ENCODE measurements at places on chromosomes 13 and 19.

DNA sequence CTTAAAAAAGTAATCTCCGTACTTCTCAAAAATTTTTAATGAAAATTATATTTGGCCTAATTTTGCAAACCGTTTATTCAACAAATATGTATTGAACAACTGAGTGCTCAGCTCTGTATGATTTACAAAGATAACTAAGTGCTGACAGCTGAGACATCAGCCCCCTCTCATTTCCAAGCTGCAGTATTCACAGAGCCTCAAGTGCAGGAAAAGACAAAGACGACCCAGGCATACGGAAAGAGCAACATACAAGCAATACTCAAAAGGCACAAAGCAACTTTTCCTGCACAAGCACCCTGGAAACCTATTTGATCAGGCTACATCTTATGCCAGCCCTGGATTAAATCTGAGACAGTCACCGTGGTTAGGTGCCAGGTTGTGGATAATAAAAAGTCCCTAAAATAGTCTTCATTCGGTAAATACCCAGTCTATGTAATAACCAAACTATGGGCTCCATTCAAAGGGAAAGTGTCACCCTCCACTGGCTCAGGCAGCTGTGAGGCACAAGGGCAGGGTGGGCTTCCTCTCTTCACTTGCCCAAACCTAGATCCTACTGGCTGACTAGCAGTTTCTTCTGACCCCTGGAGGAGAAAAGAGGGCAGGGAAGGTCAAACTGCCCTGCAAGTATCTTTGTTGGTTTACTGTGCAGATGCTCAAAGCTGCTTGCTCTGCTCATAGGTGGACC lies 65.5 kb downstream of the TBC1D4 start:
- DNase-seq: no peak

GRCh38 chr19:1248786-1249297 lies 459 bp downstream of the MIDN start:
- no peak for DNase-seq

DNA sequence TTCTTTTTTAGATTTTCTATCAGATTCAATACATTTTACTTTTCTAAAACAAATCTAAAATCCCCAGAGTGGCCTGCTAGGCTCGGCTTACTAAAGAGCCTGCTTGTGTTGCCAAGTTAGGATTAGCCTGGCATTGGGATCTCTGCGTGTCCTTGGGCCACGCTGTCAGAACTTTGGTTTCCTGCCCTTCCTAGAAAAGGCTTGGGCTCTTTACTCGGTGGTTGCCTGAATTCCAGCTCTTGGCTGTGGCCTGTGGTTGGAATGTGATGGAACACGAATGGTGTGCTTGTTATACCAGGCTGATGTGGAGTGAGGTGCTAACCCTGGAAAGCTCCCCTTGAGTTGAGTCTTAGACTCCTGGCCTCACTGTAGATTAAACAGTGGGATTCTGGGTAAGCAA lies 8.5 kb downstream of the SPATA13 start:
- no peak for DNase-seq

GRCh38 chr13:94205896-94206295 lies 273.6 kb downstream of the DCT start:
- DNase-seq: no peak

- DNase-seq: no peak
Measured at GRCh38 chr19:5289060-5289990, 51.3 kb downstream of the PTPRS start.

DNA sequence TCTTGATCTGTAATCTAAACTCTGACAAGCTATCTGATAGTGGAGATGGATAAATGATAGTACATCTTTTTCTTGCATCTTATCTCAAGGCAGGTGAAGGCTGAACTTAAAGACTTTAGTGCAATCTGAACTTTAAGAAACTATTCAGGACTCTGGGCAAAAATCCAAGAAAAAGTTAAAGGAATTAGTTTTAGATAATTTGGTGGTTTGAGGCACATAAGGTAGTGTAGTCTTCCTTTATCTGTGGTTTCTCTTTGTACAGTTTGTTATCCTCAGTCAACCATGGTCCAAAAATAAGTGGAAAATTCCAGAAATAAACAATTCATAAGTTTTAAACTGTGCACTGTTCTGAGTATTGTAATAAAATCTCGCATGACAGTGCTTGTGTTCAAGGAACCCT lies 172.9 kb downstream of the UGGT2 start:
- no peak for DNase-seq

DNA sequence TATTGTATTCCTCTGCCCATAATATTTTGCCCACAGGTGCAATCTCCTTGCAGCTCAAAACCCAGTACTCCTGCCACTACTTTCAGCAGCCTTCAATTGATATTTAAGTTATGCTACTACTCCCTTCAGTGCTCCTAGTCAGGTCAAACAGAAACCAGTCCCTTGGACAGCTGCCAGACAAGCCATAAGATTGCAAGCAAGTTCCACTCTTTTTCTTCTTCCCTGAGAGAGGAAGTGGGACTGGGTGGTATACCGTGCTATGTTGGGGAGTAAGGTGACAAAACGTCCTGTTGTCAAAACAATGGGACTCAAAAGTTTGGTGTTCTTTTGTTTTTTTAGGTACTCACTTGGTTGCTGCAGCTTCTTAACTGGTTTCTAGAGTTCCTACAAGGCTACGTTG lies 63.1 kb upstream of the FRY start:
- DNase-seq: no peak

DNA sequence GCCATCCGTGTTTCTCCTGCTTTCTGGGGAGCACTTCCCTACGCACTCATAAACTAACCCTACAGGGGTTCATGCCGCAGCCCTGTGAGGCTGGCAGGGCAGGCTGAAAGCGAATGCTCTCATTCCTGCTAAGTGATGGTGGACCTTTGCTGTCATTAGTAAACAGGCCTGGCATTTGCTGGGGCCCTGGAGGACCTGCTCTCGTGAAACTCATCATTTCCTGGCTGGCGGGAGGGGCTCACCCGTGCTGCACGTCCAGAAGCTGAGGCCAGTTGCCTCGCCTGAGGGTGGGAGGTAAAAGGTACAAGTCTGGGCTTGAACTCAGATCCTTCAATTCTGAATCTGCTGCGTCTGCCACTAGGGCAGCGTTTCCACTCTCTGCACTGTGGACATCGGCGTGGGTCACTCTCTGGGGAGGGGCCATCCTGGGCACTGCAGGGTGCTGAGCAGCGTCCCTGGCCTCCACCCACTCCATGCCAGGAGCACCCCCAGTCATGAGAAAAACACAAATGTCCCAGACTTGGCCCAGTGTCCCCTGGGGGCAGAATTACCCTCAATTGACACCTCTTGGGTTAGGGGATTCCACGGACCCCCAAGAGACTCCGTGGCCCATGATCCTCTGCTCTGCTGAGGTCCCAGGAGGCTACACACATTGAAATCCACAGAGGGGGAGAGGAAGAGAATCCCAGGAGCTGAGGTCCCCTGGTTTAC lies 7.0 kb downstream of the MOB3A start:
- DNase-seq: no peak

GRCh38 chr13:30692113-30692512 lies 43.2 kb upstream of the ALOX5AP start:
- DNase-seq: no peak

GRCh38 chr13:79190932-79191331 lies 215.1 kb downstream of the RBM26 start:
- DNase-seq: no peak

GRCh38 chr13:105702441-105702840 lies 833.0 kb downstream of the EFNB2 start:
- no peak for DNase-seq

DNA sequence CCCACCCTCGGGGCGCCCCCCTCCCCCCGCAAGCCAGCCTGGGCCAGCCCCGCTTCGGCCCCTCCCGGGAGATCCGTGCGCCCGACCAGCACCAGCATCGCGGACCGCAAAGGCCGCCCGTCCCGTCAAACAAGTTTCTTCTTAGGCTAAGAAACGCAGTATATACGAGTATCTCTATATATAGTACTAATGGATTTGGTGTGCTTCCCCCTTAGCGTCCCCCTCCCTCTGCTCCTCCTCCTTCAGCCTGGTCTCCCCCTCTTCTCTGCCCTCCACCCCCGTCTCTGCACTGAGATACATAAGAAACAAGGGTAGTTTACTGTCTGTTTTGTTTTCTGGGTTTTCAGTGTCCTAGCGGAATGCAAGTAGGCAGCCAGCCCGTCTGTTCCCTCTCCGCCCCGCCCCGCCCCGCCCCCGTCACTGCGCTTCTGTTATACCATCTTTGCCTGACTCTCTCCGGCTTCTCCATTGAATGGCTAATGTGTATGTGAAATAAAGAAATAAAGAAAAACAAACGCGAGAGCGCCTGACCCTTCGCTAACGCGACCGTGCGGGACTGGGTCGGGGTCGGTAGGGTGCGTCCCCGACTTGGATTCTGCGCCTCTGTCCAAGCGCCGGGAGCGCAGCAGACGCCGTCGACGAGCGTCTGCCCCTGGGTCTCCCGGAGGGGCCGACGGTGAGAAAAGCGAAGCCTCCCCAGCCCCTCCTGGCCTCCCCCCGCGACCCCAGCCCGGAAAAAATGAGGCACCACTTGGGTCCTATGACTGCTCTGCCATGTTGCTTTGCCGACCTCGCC lies 4.2 kb downstream of the LYL1 start:
- DNase-seq: no peak

- DNase-seq: no peak
Measured at GRCh38 chr19:53942001-53942786, 20.5 kb upstream of the CACNG8 start.

- DNase-seq: no peak
Measured at GRCh38 chr19:11291415-11291814, 4.5 kb upstream of the TSPAN16 start.

DNA sequence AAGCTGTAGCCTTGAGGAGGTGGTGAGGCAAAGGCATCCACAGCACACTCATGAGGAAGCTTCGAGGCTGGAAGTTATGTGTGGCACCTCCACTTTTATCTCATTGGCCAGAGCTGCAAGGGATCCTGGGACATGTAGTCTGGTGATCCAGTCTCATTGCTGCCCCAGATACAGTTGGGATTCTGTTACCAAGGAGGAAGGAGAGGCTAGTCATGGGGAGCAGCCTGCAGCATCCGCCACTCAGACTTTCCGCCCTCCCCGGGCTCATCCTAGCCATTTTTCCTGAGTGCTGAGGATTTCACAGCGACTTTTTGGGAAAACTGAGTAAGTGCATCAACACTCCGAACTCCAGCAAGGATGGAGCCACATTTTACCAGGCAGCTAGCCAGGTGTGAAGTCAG lies 74.4 kb downstream of the DPF1 start:
- no peak for DNase-seq

- no peak for DNase-seq
Measured at GRCh38 chr19:30880151-30880550, 469.1 kb downstream of the TSHZ3 start.

GRCh38 chr19:35639321-35639639 lies 2.3 kb upstream of the ETV2 start:
- no peak for DNase-seq

- DNase-seq: peak; percentile 56
Measured at GRCh38 chr13:40613192-40613818, 53.1 kb downstream of the FOXO1 start.

- DNase-seq: no peak
Measured at GRCh38 chr19:44740351-44740824, 8.1 kb upstream of the BCL3 start.

DNA sequence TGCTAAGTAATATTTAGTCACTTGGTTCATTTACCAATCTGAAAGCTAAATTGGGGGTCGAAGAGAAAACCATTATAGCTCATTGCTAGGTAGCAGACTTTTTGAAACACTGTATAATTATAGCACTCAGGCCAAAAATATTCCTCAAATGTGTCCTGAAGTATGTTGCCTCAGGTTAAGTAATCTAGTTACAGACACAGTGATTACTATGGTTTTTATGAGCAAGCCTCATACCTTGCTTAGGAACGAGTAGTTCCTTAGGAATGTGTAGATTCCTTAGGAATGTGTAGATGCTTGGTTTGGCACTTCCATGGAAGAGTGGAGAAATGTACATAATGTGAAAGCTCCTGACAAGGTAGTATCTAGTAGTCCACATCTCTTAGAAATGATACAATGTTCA lies 387.5 kb downstream of the LMO7 start:
- no peak for DNase-seq

GRCh38 chr13:23644126-23644419 lies 73.9 kb downstream of the TNFRSF19 start:
- DNase-seq: no peak

GRCh38 chr19:31979362-31979761 lies 366.0 kb upstream of the ZNF507 start:
- DNase-seq: no peak

DNA sequence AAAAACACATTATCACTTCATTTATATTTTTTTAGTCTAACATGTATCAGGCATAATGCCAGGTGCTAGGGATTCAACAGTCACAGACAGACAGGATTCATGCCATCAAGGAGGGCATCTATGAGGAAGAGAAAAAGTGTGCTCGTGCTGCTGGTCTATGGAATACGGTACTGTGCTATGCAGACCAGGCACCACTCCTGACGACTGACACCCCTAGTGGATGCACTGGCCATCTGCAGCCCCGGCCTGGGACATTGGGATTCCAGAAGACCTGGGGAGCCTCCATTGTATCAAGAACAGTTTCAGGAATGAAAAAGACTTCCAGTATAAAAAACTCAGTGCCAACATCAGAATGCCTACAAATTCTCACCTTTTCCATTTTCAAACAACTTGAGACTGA lies 94.0 kb downstream of the KLF12 start:
- DNase-seq: no peak

GRCh38 chr19:58357481-58358145 lies 4.3 kb upstream of the A1BG start:
- DNase-seq: no peak

- no peak for DNase-seq
Measured at GRCh38 chr13:50587115-50587514, 256.4 kb downstream of the DLEU7 start.

GRCh38 chr13:109785892-109786450 lies 412 bp downstream of the IRS2 start:
- no peak for DNase-seq

DNA sequence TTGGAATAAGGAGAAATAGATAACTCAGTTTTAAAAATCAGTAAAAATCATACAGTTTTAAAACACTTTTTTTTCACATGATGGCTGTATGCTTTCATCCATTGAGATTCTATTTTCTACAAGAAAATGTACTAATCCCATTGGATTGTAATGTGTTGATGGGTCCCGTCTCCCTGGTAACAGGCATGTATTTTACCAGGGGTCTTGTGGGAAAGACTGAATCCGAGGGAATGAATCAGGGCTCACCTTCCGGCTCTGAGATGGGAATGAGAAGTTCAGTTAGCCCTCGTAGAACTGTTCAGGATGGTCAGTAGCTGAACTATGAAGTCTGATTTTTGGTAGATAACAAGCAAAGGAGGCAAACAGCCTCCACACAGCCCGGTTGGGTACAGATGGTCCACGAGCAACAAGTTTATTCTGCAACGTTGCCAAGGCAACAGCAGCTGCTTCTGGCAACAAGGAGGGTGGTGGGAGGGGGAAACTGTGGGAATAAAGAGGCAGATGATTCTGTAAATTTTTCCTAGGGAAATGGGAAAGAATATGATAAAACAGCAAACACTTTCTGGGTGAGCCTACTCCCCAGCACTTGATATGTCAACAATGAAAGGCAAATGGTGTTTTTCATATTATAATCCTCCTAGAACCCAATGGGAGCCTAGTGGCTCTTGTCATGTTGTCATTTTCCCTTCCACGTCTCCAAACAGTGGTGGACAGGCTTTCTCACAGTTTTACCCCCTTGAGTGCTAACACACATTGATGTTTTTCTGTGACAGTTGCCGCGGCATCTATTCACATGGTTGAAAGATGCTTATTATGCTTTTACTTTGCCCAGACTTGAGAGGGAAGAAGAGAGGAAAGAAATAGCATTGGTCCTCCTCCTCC lies 12.4 kb upstream of the SIAH3 start:
- DNase-seq: no peak

GRCh38 chr13:48486362-48486761 lies 46.5 kb downstream of the RCBTB2 start:
- no peak for DNase-seq

All from DMS153 (cell line).